ENCODE measurements at places on chromosomes 2 and 18.

GRCh38 chr2:42978175-42978886 lies 185.9 kb upstream of the HAAO start:
- no peak for DNase-seq

- DNase-seq, result no peak
Observed at GRCh38 chr2:101111262-101111838, 39.8 kb downstream of the TBC1D8 start.

GRCh38 chr2:40344364-40344763 lies 107.5 kb downstream of the SLC8A1 start:
- DNase-seq, result no peak

DNA sequence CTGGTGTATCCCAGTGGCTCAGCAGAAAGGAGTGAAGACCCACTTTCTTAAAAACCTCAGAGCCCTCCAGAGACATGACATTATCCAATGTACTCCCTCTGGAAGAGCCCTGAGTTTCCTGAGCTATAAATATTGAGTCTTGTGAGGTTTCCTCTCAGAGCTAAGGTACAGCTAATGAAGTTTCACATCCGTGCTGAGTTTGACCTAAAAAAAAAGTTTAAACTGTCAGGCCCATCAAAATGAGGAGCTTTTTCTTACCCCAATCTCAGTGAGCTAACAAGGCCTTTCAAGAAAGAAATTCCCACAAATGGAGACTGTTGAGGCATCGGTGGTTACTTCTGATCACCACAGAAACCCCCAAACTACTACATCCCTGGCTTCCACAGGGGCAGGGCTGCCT lies 65.4 kb upstream of the ST8SIA3 start:
- no peak for DNase-seq

- DNase-seq, result no peak
Observed at GRCh38 chr2:217755027-217755745, 247.6 kb downstream of the TNS1 start.

- DNase-seq, result no peak
Observed at GRCh38 chr2:159683817-159684216, 28.5 kb upstream of the MARCHF7 start.

- no peak for DNase-seq
Observed at GRCh38 chr18:76446321-76447257, 48.5 kb downstream of the ZNF516 start.

GRCh38 chr2:207334624-207335371 lies 169.1 kb upstream of the KLF7 start:
- no peak for DNase-seq

GRCh38 chr2:124079045-124079444 lies 54.0 kb downstream of the CNTNAP5 start:
- DNase-seq, result no peak

DNA sequence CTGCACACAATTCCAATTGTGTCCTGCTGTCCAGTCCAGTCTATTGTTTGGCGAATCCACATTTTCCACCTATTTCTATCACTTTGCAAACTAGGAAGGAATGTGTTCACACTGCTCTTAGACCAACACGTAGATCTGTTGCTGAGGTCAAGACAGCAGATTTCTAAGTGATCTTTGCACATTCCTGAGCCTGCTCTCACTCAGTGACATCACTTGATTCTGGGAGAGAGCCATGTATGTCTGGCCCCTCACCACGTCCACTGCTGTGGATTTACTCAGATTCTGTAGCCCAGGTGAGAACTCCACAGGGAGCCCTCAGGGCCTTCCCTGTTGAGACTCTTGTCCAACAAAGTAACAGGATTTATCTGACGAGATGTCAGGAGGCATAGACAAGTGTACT lies 317.2 kb downstream of the TSN start:
- DNase-seq, result no peak

DNA sequence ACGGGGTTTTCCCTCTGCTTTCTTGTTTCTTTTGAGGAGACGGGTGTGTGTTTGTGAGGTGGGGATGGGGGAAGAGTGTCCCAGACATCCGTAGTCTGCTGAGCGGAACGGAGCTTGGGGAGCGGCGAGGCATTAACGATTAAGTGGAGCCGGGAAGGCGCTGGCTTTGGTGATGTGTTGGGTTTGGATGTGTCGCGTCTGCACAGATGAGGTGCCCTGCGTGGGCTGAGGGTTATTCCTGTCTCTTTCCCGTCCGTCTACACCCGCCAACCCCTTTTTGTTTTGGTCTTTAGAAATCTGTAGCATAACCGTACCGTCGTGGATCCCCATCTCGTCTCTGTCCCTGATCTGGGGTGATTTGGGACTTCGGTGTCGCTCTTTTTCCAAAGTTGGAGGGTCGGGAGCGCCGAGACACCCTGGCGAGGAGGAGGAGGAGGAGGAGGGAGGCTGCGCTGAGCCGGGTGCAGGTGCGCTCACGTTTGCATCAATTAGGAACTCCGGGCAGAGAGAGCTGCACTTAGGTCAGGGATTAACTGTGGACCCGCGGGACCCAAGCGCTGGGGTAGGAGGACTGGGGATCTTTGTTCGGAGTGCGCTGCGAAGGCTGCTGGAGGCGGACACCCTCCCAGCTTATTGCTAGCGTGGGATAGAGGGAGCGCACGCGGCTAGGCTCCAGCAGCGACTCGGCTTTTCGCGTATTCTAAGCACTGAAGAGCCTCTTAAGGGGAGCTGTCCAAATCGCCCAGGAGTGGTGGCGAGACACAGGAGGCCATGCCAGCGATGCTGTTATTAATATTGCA lies 720.3 kb downstream of the DPP10 start:
- no peak for DNase-seq

- DNase-seq, result no peak
Observed at GRCh38 chr2:188382107-188382506, 90.4 kb downstream of the GULP1 start.

DNA sequence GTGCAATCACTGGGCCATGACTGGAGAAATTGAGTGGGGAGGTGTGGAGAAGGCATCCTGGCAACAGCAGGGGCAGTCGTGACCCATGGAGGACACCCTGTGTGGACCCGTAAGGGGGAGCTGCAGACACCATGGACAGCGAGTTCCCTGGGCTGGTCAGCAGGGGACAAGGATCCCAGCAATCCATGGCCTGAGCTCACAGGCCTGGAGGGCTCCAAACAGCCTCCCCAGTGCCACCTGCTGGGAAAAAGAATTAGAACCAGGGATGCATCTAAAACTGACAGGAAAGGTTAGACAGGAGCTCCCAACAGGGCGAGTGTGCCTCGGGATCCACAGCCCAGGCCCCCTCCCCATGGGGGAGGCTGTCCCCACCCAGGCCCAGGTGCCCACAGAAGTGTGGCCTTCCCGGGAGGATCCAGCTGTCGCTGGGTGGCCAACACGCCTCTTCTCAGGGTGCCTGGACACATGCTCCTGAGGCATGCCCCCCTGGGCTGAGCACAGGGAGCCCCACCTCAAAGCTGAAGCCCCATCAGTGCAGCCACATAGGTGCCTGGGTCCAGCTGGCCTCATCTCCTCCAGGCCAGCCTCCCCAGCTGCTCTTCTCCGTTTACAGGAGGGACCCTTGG lies 20.5 kb upstream of the KIF1A start:
- DNase-seq, result no peak

DNA sequence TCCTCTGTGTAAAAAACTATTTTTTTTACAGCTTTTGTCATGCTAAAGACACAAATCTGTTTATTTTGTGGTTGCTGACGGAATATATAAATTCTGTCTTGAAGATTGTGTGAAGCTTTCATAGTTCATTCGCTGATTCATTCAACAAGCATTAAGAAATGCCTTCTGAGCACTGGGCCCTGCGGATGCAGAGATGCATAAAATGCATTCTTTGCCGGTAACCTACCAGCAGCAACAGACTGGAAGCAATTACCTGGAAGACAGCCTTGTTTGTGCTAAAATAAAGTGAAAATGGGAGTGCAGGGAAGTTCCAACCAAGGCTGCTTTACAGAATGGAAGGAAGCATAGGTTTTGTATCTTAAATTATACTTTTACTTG lies 119.7 kb downstream of the PMAIP1 start:
- no peak for DNase-seq

DNA sequence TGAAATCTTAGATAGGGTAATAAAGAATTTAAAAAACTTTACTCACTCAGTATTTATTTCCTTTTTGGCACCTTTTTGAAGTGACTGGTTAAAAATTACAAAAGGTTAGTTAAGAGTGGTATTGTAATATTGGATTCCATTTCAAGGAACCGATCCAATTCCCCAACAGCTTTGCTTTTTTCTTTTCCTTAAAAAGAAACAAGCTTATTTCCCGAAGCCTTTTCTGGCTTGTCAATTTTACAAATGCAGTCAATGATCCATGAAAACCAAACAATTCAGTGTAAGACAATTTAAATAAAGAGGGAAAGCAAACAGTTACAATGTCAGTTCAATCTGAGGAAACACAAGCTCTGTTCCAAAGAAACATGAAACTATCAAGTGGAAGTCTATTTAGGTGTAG lies 200.2 kb downstream of the RIT2 start:
- no peak for DNase-seq

DNA sequence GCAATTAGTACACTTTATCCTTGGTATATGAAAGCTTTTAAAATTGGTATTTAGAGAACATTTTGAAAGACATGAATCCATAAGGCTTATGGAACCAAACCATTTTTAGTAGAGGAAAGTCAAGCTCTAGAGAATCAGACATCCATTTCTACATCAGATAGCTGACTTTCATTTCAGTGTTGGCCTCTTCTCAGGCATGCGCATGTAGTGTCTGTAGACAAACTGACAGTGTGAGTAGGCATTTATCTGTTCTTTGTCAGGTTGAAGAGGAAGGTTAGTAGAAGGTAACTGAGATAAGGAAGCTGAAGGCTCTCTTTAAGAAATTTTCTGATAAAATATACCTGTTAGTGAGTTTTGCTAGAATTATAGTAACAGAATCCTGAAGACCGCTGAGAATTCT lies 221.9 kb upstream of the SIX3 start:
- DNase-seq, result no peak

DNA sequence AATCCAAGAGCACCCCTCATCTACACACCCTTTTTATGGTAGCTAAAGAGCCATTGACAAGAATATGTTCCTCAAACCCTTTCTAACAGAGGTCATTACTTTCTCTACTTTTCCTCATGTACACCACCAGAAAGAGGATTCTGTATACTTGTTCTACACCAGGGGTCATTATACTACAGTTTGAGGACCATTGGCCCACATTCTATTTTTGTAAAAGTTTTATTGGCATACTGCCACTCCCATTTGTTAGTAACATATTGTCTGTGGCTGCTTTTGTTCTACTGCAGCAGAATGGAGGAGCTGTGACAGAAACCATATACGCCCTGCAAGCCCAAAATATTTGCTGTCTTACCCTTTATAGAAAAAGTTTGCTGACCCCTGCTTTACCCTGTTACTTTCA lies 14.3 kb downstream of the HTR2B start:
- no peak for DNase-seq

- no peak for DNase-seq
Observed at GRCh38 chr2:26976237-26976636, 5.8 kb downstream of the MAPRE3 start.

GRCh38 chr2:60290509-60290908 lies 262.9 kb downstream of the BCL11A start:
- no peak for DNase-seq

GRCh38 chr2:86333378-86333777 lies 4.0 kb downstream of the REEP1 start:
- no peak for DNase-seq
